ENCODE measurements at places on chromosomes 1 and 21.

DNA sequence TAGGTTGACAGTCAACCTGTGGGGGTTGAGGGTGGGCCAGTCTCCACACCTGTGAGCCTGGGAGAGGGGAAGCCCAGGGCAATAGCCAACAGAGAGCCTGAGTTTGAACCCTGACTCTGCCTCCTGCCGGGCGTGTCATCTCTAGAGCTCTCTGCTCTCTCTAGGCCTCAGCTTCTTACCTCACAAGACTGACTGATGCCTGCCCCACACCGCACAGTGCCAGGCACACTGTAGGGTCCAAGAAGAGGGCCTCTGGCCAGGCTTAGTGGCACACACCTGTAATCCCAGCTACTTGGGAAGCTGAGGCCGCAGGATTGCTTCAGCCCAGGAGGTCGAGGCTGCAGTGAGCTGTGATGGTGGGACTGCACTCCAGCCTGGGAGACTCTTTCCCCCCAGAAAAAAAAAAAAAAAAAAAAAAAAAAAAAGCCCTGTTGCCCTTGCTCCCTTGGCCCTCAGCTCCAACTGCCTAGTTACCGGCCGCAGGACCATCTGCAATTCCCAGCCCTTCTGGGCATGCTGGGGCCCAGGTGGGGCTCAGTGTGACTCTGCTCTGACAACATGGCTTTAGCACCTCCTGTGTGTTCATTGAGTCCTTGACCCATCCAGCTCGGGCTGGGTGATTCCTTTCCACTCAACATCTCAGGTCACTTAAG lies 25.1 kb downstream of the GRHL3 start:
- DNase-seq = no peak

- no peak for DNase-seq
These were observed 40.0 kb downstream of the CLDN17 start for GRCh38 chr21:30126576-30126975.

- DNase-seq = peak; percentile 32
These were observed 156.7 kb downstream of the NR5A2 start for GRCh38 chr1:200184196-200184595.

DNA sequence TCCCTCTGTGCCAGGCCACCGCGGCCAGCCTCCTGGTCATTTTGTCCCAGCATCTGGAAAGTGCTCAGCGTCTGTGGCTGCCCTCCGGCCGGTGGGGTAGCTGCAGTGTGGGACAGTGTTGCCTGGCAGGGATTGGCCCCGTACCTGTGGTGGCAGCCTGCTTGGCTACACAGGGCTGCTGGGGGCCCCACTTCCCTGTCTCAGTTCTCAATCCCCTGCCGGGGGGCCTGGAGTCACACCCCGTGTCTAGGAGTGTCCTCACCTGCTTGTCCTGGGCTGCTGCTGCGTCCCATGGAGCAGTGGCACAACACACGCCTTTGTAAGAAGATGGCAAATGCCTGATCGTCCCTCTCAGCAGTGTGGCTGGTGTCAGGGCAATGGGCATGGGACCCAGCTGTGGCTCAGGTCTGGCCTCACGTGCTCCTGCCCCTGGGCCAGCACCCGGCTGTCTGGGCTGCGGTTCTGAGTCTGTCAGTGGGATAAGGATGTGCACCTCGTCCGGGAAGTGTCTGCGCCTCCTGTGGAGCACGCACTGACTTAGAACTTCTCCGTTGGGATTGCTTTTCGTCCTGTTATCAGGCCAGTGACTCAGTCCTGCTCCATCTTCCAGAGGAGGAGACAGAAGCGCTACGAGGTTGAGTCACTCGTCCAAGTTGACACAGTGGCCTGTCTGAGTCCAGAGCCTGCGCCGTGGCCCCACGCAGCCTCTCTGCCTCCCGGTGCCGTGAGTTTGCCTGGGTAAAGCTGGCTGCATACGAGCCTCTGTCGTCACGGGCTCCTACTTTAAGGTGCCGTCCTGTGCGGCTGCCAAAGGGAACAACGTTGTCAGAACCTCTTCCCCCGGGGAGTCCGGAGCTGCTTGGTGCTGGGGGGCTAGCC lies 41.0 kb downstream of the CRYAA start:
- DNase-seq = no peak

GRCh38 chr1:221823561-221823960 lies 81.7 kb upstream of the DUSP10 start:
- no peak for DNase-seq

GRCh38 chr1:40232444-40232843 lies 15.3 kb upstream of the TMCO2 start:
- no peak for DNase-seq

DNA sequence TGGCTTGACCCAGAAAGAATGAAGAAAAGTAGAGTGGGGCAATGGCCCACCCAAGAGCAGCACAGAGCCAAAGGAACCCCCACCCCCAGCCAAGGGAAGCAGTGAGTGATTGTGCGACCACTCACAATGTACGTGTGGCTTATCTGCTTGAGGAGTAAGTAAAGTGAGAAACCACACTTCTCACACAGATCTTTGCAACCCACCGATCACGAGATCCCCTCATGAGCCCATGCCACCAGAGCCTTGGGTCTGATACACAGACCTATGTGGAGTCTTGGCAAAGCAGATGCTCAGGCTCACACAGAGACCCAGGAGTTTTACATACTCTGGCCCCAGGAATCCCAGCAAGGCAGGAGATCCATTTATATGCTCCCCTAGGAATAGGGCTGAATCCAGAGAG lies 14.0 kb upstream of the SLC9C2 start:
- no peak for DNase-seq

GRCh38 chr1:14682941-14683621 lies 84.6 kb downstream of the KAZN start:
- DNase-seq = no peak

GRCh38 chr21:32733356-32733755 lies 5.5 kb upstream of the SYNJ1 start:
- DNase-seq = no peak

GRCh38 chr1:160431006-160431405 lies 30.6 kb downstream of the VANGL2 start:
- DNase-seq = no peak

DNA sequence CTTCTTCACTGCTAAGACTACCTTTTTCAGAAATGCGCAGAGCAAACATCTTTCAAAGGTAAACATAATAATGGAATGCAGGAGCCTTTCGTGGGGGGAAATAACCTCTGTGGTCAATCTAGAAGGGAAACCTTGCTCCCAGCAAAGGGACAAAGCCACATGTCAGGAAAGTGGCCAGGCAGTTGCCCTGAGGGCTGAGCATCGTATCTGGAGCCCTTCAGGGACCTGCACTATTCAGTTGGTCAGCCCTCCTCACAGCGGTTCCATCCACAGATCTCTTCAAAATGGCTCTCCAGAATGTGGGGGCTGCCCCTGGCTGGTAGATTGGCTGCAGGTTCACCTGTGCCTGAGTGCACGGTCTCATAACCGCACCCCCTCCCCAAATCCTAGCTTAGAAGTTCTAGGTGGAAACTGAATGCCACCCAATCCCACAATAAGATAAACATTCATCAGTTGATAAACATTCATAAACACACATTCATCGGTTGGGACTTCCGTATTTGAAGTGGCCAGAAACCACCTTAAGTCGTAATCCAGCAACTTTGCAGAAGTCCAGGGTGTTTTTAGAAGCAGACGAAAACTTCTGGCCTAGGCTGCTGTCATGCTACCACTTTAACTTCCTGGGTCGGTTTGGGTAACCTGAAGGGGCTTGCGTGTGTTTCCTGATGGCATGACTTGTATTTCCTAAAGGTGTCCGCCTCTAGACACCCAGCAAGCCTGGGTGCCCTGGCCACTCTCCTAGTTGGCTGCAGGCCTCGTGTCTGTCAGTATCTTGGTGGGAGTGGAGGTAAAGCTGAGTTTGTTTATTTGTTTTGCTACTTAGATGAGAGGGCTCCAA lies 50.5 kb downstream of the RASSF5 start:
- DNase-seq = no peak

GRCh38 chr1:7019510-7019909 lies 234.3 kb downstream of the CAMTA1 start:
- no peak for DNase-seq

GRCh38 chr21:46459356-46460112 lies 843 bp downstream of the DIP2A start:
- no peak for DNase-seq

DNA sequence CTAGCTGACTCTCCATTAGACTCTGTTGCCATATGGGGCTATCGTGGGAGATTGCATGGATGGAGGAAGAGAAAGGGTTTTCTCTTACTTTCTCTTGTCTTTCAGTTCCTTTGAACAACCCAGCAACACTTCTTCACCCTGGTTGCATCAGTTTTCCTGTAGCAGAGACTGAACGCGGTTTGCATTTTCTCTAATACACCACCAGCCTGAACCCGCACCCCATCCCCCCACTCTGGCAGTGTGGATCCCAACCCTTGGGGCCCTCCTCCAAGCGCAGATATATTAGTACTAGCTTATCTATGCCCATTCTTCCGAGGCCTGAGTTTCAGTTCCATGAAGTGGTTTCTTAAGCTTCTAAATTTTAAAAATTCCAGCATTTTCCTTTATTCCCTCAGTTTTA lies 12.6 kb downstream of the DR1 start:
- no peak for DNase-seq

GRCh38 chr1:84083307-84083706 lies 60.8 kb upstream of the PRKACB start:
- no peak for DNase-seq

DNA sequence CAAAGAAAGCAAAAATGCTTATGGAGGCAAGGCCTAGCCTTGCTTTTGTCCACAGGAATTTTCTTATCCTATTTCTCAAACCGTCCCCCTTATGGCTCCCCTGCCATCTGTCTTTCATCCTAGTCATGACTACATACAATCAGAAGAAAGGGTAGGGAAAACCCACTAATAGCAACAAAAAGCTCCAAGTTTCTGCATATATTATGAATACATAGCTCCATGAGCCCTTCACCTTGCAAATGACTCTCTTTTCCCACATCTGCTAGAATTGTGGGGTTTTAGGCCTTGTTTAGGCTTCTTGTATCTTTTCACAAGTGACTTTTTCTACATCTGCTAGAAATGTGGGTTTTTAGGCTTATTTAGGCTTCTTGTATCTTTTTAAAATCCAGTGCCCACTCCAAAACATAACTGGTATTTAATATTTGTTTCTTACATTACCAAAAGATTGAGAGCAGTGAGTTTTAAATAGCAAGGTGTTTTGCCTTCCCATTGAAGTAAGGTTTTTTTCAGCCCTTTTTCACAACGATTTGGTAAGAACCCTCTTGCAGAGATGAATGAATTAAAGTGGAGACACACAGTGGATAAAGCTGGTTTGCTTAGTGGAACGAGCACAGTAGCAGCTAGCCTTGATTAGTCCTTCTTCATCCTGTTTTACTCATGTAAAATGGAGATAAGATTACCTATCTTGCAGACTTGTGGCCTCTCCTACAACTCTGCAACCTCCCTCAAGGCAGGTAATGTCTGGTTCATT lies 4.4 kb downstream of the GADD45A start:
- no peak for DNase-seq

GRCh38 chr1:31423418-31423947 lies 10.5 kb downstream of the SERINC2 start:
- DNase-seq = no peak

DNA sequence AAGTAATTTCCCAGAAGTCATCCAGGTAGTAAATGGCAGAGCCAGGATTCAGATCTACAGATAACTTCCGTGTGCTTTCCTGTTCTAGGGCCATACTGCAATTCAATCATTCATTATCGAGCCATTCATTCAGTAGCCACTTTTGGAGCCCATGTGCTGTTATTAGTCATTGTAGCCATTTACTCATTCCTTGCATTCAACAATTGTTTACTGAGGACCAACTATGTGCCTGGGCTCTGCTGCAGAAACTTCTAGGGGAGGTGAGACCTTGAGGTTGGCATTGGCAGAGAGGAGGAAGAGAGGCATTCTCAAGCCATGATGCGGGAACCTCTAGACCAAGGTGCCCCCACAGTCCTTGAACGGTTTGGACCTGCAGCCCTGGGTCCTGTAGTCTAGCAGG lies 27.9 kb downstream of the EPHB2 start:
- no peak for DNase-seq

DNA sequence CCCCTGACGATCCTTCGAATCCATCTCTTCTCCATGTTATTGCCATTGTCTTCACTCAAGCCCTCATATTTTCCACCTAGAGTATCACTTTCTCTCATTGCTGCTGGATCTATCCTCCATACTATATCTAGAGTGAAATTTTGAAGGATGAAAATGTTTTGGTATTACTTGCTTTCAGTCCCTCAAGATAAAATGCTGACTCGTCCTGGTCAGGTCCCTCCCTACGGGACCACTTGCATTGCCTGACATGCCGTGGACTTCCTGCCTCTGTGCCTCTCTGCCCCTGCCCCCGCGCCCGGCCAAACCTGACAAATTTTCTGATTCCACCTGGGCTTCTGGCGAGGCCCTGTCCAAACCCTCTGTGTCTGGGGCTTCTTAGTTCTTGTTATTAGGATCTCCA lies 23.6 kb downstream of the SPATA46 start:
- DNase-seq = no peak

DNA sequence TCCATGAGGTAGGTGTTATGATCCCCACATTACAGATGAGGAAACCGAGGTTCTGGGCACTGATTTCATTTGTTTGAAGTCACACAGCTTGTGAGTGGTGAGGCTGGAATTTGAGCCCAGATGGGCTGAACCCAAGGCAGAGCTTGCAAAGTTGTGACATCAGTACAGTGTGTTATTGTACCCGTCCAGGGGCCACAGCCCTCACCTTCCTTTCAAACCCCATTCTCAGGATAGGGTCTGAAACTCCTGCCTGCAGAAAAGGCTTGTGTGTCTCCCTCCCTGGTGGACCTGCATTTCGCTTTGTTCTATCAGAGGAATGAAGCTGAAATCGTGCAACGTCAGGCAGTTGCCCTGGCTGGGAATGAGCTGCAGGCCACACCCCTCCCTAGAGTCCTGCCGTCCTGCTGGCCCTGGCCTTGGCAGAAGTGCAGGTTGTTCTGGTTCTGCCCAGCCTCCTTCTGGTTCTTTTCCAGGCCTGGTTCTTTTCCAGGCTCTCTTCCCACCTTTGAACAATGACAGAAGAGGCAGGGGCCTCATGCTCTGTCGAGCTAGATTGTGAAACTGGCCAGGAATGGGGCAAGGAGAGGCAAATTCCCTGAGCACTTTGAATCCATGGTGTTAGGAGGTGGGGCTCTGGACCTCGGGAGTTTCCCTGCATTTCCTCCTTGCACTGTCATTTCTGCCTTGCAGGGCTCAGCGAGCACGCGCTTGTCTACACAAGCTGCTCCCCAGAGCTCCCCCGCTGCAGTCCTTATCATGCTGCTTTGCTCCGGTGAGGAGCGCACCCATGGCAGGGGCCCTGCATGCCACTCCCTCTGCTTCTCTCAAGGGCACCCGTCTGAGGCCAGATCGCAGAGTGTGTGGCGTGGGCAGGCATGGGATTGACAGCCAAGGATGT lies 8.2 kb upstream of the MYOM3 start:
- DNase-seq = no peak

- no peak for DNase-seq
These were observed 23.1 kb upstream of the ADGRB2 start for GRCh38 chr1:31787261-31787660.

GRCh38 chr1:168531615-168532345 lies 12.0 kb downstream of the XCL2 start:
- no peak for DNase-seq

Measured in GM04504 (cell line).